ENCODE measurements at places on chromosomes 5 and 9.

DNA sequence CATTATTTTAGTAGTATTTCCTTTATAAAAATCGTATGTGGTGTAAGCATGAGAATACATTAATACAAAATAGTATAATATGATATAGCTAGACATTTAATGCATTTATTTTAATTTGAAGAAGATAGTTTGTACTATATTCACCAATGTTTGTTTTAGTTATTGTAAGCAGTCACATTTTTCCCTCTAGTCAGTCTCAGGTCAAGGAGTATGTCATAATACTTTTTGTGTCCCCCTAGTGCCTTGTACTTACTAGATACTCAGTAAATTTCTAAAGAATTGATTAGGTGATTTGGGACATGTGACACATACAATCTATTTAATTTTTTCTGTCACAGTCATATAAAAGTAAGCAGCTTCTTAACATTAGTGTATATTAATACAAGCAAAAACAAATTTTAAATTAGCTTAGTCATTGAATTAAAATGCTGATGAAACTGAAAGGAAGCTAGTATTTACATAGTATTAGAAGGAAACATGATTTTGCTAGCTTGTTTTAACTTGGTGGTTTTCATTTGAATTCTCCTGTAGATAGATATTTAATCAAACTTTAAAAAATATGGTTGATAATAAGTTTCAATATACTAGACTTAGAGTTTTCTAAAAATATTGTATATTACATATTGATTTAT, 242.2 kb downstream of the FER start:
- no peak for DNase-seq

GRCh38 chr9:70053864-70054263, 10.2 kb downstream of the MAMDC2 start:
- no peak for DNase-seq

DNA sequence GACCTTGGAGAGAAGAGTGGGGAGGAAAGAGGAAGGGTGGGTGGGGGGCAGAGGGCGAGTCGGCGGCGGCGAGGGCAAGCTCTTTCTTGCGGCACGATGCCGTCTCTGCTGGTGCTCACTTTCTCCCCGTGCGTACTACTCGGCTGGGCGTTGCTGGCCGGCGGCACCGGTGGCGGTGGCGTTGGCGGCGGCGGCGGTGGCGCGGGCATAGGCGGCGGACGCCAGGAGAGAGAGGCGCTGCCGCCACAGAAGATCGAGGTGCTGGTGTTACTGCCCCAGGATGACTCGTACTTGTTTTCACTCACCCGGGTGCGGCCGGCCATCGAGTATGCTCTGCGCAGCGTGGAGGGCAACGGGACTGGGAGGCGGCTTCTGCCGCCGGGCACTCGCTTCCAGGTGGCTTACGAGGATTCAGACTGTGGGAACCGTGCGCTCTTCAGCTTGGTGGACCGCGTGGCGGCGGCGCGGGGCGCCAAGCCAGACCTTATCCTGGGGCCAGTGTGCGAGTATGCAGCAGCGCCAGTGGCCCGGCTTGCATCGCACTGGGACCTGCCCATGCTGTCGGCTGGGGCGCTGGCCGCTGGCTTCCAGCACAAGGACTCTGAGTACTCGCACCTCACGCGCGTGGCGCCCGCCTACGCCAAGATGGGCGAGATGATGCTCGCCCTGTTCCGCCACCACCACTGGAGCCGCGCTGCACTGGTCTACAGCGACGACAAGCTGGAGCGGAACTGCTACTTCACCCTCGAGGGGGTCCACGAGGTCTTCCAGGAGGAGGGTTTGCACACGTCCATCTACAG, 760 bp downstream of the NPR3 start:
- DNase-seq, result no peak

DNA sequence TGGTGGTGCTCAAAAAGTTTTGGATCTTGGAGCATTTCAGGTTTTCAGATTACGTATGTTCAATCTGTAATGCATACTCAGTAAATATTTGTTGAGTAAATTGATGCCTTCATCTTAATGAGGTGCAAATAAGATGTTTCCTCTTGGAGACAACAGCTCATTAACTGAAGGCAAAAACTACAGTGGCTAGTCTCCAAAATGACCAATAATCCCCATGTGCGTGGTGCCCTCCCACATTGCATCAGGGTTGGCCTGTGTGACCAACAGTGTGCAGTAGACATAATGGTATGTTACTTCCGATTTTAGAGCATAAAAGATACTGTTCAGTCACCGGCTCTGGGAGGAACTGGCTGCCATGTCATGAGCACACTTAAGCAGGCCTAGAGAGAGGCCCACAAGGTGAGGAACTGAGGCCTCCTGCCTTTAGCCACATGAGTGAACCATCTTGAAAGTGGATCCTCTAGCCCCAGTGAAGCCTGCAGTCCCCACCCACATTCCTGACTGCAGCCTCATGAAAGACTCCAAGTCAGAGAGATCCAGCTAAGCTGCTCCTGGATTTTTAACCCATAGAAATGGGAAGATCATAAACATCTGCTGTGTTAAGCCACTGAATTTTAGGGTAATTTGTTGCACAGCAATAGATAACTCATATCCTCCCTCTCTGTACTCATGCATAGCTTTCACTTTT, 55.7 kb downstream of the LIFR start:
- DNase-seq, result no peak

GRCh38 chr9:131608493-131609037, 63.2 kb downstream of the PRRT1B start:
- DNase-seq, result peak; percentile 52

DNA sequence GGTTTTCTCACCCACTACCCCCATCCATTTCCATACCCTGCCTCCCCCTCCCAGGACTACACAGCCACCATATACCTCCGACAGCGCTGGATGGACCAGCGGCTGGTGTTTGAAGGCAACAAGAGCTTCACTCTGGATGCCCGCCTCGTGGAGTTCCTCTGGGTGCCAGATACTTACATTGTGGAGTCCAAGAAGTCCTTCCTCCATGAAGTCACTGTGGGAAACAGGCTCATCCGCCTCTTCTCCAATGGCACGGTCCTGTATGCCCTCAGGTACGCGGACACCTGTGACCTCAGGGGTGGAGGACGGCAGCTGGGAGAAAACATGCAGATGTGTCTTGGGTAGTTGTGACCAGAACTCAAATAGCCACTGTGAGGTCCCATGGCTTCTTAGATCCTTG, 11.6 kb downstream of the GABRP start:
- DNase-seq, result no peak

DNA sequence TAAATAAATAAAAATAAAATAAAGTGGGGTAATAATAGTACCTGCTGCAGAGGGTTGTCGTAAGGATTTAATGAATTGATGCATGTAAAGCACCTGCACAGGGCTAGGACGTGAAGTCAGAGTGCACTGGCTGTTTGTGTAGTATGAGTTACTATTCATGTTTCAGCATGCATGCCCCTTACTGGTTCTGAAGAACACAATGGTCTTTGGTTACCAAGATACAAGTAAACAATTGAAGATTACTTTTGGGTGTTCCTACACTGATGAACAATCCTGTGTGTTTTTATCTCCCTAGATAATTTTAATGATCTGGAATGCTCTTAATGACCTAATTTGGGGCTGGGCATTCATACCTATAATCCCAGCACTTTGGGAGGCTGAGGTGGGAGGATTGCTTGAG, 23.2 kb upstream of the PRRC2B start:
- no peak for DNase-seq

- no peak for DNase-seq
Observed at GRCh38 chr9:91784673-91785446, 165.2 kb downstream of the ROR2 start.

DNA sequence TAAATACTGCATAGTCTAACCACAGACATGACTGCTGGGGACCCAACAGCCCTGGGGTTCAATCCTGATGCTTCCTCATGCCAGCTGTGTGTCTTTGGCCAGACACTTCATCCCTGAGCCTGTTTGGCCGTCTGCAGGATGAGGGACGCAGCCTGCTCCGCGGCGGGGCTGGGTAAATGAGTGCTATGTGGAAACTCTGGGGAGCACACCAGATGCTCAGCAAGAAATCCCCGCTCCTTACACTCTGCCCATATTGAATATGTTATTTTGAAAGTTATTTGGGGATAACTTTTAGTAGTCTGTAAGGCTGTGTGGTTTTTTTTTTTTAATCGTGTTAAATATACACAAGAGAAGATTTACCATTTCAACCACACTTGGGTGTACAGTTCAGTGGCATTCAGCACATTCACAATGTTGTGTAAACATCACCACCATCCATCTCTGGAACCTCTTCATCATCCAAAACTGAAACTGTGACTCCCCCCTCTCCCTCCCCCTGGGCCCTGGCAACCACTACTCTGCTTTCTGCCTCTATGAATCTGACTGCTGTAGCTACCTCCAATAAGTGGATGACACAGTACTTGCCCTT, 42.7 kb downstream of the SH3PXD2B start:
- DNase-seq, result no peak

DNA sequence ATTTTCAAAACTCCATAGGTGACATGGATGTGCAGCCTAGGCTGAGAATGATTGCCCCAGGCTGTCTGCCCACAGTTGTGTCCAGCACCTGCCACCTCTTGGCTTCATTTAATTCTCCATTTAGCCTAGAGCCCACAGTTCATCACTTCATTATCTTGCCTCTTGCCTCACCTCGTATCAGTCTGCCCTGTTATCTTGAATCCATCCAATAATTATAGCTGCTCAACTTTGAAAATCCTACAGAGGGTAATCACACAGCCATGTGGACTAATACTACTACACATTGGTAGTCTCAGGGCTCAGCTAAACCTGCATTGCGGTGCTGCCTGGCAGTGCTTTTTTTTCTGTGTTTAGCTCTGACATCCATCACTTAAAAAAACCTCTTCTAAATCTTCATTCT, 7.4 kb downstream of the UGCG start:
- DNase-seq, result no peak

DNA sequence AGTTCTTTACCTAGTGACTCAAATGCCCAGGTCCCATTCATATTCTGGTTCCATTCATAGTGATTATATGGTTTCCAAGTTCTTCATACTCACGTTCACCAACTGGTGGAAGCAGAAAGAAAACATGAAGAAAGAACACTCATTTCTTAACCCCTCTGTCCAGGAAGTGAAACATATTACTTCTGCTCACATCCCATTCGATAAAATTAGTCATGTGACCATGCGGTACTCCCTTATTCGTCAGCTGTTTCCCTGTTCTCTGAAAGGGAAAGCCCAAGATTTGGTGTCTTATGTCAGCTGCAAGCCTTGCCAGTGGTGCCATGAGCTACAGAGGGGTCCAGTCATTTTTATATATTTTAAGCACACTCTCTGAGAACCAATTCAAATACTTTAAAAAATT, 387.0 kb upstream of the DMAC1 start:
- no peak for DNase-seq

GRCh38 chr9:14127656-14128055, 186.3 kb downstream of the NFIB start:
- DNase-seq, result no peak

GRCh38 chr9:29213417-29214153, 1640.3 kb upstream of the C9orf72 start:
- no peak for DNase-seq

DNA sequence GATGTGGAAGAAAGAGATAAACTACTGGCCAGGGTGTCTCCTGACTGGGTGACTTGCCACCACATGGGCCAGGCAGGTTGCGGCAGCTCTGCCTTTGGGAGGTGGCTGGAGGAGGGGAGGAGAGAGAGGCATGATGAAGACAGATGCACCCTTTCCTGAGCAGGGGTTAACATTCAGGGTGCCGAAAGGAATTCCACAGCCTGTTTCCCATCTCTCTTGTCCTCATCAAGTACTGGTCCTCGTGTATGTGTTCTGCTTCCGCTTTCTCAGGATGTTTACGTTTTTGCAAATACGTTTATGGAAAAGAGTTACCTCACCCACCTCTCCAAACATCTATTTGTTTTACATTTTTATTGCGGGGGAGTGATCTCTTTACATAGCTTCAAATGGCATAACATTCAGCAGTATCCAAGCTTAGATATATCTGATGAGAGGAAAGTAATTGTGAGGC, 73.4 kb downstream of the C9orf85 start:
- no peak for DNase-seq

- DNase-seq, result no peak
Observed at GRCh38 chr9:124258607-124259157, 933 bp downstream of the NEK6 start.

DNA sequence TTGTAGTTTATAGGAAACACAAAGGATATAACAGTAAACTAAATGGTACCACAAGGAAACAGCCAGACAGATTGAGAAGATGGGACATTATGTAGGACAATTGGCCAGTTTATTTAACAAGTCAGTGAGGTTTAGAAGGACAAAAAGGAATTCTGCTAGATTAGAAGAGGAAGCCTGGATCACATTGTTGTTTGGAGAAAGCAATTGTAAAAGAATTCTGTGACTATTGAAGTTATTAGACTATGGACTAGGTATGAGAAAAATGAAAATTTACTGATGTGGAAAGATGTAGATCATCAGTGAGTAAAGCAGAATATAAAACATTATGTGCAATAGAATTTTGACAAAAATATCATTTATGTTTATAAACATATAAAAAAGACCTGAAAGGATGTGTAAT, 97.1 kb downstream of the CFAP95 start:
- no peak for DNase-seq

DNA sequence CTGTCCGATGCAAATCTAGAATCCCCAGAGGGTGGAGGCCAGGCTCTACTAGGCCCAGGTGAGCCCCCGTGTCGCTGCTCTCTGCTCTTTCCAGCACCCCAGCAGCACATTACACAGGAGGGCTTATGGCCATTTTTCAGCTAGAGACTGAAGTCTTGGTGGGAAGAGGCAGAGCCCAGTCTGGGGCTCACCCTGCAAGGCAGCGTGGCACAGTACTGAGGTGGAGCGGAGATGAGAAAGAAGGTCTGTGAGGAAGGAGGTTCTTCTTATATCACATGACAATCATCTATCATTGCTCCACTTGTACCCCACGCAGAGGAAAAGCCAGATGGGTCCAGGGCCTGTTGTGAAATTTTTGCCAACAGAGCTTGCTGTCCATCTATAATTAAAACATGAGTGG, 10.0 kb upstream of the KIF12 start:
- no peak for DNase-seq

- no peak for DNase-seq
Observed at GRCh38 chr5:9784231-9784630, 154.1 kb upstream of the TAS2R1 start.

- DNase-seq, result peak; percentile 42
Observed at GRCh38 chr9:136093995-136094881, 851 bp downstream of the NACC2 start.

DNA sequence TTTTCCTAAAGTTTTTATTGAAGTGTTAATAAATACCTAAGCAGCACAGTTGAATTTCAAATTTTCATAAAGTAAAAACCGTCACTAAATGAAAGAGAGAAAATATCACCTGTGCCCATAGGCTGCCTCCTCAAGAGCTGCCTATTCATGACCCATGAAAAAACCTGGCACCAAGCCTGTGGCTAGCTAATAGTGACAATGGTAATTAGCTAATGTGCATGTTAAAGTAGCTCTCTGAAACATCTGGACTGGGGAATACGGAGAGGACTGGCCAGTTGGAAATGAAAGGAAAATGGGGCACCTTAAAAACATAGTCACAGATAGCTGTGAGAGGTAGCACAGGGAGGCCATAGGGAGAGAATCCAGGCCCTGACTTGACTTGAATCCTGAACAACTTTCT, 5.4 kb upstream of the GNE start:
- no peak for DNase-seq

Data from thoracic aorta (tissue), 2 donors.